H9 (cell line): ENCODE measurements at places on chromosomes 11 and 22. TPM values are rescaled to one million over a fixed set of nuclear protein-coding genes. Genes with fewer than 3 reads are reported as not detected.

DNA sequence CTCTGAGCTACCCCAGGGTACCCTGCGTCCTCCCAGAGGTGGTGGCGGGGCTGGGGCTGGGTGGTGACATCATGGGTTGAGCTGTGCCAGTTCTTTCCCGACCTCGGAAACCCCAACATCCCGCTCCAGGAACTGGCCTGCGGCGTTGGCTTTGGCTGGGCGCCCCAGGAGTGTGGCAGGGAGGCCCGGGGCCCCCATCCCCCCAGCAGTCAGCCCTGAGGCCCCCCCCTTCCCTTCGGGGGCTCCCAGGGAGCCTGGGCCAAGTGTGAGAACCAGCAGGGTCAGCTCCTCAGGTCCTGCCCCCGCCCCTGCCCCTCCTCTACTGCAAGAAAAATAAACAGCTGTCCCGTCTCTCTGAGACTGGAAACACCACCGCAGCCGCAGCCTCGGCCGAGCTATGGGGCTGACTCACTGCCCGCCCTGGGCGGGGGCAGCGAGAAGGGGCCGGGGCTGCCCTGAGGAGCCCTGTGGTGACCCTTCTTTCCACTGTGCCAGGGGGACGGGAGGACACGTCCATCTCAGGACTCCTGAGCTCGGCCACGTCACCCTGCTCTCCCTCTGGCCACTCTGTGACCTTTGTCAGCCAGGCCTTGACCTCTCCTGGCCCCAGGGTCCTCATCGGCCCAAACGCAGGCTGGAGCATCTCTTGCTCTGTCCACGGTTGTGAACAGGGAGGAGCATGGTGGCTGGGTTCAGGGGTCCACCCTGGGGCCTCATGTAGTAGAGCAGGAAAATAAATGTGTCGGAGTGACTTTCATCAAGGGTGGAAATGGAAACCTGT lies 73.4 kb downstream of the WNT7B start:
- no peak for DNase-seq

DNA sequence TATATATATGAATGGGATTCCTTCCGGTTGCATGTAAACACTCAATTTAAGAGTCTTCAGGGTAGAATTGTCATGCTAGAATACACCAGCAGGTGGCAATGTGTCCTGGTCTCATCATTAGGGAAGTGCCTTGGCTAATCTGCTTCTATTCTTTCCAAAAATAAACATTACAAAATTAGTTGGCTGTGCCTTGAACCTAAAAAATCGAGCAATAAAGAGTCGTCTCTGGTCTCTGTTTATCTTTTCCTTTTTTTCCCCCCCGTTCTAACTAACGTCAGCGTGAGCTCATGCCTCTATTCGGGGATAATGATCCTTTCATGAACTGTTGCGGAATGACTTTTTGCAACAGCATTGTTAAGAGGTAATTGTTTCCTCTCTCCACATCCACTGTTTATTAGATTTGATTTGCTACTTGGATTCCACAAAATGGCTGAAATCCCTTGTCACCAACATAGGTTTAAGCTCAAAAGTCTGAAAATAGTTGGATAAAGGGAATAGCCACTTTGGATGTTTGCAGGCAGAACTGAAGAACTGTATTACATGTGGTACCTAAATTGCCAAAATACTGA lies 1.2 kb upstream of the ARHGEF12 start:
- peak; percentile 36 for DNase-seq

GRCh38 chr11:130828741-130829140 lies 87.5 kb downstream of the SNX19 start:
- no peak for DNase-seq

GRCh38 chr11:45319077-45319476 lies 32.9 kb upstream of the SYT13 start:
- no peak for DNase-seq

DNA sequence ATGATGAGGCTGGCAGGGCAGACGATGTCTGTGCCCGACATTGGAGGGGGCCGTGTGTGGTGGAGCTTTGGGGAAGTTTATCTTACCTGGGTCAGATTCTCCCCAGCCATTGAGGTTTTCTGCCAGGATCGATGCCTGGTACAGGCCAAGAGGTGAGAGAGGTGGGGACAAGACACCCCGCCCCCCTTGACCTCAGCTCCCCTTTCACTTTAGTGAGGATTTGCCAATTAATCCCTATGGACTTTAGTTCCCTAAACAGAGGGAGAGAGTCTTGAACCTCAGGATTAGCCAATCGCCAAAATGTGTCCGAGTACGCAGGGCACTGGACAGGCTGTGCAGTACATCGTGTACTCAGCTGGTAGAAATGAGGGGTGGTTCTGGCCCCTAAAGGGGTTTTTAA lies 541 bp downstream of the HORMAD2 start:
- DNase-seq: peak; percentile 28

GRCh38 chr22:33842421-33843094 lies 77.7 kb downstream of the LARGE1 start:
- DNase-seq: no peak

GRCh38 chr11:112537026-112537425 lies 276.4 kb upstream of the PLET1 start:
- no peak for DNase-seq

DNA sequence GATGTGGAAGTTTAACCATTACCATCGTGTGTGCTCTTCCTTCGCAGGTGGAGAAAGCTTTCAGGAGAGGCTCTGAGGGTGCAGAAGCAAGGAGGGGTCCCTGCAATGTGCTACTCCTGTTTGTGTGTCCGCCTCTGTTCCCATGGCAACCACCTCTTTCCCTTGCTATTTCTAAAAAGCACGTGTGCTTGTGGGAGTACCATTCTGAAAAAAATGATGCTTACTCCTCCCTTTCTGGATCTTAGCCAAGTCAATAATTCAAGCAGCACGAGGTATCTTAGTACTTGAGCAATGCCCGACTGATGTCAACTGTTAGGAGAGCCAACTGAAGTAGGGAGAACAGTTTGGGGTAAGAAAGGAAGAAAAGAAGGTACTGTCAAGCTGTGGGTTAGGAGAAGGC lies 628.7 kb downstream of the NTM start:
- DNase-seq: no peak

DNA sequence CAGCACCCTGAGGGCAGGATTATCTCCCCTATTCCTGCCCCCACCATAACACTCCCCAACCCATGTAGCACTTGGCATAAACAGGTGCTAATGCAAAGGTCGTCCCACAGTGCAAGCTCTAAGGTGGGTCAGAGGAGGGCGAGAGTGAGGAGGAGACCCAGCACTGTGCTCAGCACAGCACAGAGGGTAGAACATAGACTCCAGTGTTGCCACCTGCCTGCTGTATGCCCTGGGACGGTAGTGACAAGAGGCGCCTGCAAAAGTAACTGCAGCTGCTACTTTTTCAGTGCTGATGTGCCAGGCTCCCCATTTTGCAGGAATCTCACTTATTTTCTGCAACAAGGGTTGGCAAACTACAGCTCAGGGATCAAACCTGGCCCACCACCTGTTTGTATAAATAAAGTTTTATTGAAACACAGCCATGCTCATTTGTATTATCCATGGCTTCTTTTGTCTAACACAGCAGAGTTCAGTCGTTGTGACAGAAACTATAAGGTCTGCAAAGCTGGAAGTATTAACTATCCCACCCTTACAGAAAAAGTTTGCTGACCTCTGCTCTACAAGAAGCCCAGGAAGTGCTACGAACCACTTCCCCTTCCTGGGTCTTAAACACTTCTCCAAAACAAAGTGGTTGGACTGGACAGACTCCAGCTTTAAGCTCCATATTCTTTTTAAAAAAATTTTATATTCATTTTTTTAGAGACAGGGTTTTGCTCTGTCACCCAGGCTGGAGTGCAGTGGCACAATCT lies 16.9 kb upstream of the CDC42BPG start:
- DNase-seq: no peak

GRCh38 chr11:22543261-22543660 lies 82.4 kb downstream of the FANCF start:
- no peak for DNase-seq

DNA sequence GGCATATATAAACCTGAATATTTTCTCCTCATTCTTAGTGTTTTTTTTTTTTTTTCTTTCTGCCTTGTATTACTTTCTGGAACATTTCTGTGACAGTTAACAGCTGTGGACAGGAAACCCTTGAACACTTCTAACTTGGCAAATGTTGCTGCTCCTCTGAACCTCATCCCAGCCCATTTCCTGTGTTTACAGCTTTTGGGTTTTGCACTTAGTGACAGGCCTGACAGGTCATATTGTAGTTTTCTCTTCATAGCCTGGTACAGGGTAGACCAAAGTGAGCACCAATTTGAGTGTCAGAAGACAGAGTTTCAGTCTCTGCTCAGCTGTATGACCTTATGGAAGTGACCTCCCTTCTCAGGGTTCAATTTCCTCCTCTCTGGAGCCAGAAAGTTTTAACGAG lies 91.6 kb downstream of the STIM1 start:
- no peak for DNase-seq

DNA sequence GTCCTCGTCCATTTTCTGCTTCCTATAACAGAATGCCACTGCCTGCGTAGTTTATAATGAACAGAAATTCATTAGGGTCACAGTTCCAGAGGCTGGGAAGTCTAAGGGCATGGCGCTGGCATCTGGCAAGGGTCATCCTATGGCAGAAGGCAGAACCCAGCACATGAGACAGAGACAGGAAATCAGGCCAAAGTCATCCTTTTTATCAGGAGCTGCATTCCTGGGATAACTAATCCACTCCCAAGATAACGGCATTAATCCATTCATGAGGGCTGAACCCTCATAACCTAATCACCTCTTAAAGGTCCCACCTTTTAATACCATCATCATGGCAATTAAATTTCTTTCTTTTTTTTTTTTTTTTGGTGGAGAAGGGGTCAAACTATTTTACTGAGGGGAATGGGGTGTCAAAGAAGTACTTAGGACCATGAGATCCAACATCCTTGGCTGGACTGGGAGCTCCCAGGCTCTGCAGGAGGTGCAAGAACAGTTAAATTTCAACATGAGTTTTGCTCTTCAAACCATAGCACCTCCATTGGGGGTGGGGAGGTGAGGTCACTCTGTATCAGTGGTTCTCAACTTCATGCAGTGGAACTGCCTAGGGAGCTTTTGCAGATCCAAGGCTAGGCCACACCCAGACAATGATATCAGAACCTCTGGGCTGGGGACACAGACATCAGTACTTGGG lies 4.4 kb downstream of the TMEM109 start:
- DNase-seq: no peak

DNA sequence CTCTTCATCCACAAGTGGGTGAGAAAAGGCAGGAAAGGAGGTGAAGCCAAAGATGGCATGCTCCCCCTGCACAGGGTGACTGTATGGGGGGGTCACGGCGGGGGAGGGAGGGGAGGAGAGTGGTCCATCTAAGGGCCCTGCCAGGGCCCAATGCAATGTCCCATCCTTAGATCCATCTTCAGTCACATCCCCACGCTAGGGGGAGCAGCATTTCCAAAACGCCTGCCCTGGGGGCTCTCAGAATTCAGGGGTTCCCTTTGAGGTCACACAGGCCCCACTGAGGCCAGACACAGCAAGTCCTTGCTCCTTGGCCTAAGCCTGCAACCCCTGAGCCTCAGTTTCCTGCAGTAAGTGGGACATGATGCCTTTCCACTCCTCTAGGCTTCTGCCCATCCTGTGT lies 52.4 kb downstream of the RTN4R start:
- no peak for DNase-seq

GRCh38 chr11:75954039-75954438 lies 139.0 kb downstream of the UVRAG start:
- DNase-seq: no peak

GRCh38 chr22:39315389-39315788 lies 4.0 kb downstream of the RPL3 start:
- no peak for DNase-seq

DNA sequence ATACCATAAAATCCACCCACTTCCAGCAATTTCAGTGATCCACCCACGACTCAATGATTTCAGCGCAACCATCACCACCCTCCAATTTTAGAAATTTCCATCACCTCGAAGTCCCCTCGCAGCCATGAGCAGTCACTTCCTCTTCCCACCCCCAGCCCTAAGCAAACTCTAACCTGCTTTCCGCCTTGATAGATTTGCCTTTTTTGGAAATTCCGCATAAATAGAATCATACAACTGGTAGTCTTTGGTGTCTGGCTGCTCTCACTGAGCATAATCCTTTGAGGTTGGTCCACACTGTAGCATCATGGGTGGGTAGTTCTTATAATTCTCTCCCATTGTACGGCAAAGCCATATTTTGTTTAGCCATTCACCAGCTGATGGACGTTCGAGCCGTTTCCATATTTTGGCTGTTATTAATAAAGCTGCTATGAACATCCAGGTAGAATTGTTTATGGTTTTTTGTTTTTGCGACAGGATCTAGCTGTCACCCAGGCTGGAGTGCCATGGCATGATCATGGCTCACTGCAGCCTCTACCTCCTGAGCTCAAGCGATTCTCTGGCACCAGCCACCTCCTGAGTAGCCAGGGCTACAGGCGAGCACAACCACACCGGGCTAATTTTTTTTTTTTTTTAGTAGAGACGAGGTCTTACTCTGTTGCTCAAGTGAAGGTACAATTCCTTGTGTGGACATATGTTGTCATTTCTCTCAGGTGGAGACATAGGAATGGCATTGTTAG lies 16.0 kb downstream of the PIM3 start:
- DNase-seq: no peak

- no peak for DNase-seq
Measured at GRCh38 chr11:134644476-134645456, 232.7 kb upstream of the B3GAT1 start.

GRCh38 chr22:45201678-45202332 lies 38.1 kb downstream of the NUP50 start:
- DNase-seq: no peak

GRCh38 chr11:126853732-126854131 lies 146.8 kb downstream of the KIRREL3 start:
- no peak for DNase-seq

DNA sequence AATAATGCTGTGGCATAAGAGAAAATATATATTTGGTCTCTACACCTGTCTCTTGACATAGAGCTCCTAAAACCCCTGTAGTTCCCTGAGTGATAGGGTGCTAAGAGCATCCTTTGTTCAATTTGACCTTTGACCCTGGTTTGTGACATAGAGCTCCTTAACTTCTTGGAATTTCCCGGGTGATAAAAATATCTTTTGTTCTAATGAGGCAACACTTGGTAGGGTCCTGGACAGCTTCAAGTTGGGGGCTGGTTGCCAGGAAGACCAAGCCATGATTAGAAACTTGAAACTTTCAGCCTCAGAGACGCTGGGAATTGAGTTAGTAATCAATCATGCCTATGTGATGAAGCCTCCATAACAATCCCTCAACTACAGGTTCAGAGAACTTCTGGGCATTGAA lies 105.4 kb downstream of the CASP12 start:
- no peak for DNase-seq

- no peak for DNase-seq
Measured at GRCh38 chr11:7057641-7058040, 31.2 kb upstream of the RBMXL2 start.

ANGPTL5 gene
- not detected in 2 replicates for total RNA-seq

CCDC188 gene
- total RNA-seq: not detected in 2 replicates

MRGPRE gene
- not detected in 2 replicates for total RNA-seq

MIOX gene
- total RNA-seq: 1.4 and 1.5 TPM in 2 replicates

SMTNL1 gene
- 0.18 TPM in 1 of 2 replicates, not detected in the other for total RNA-seq

MS4A1 gene
- total RNA-seq: not detected in 2 replicates

SCUBE1 gene
- total RNA-seq: 1.2 and 1.4 TPM in 2 replicates

APOL3 gene
- total RNA-seq: 0.13 TPM in 1 of 2 replicates, not detected in the other
